ENCODE measurements at places on chromosomes 7 and 10.

- no peak for DNase-seq
These were observed 142.9 kb upstream of the PODXL start for GRCh38 chr7:131699323-131699722.

- no peak for DNase-seq
These were observed 8.1 kb downstream of the PGAM2 start for GRCh38 chr7:44057181-44057848.

GRCh38 chr10:117477961-117478670, 64.4 kb upstream of the EMX2 start:
- no peak for DNase-seq

- peak; percentile 35 for DNase-seq
These were observed 4.9 kb downstream of the RADIL start for GRCh38 chr7:4878336-4879335.

- DNase-seq: no peak
These were observed 24.1 kb downstream of the GPAM start for GRCh38 chr10:112159469-112159868.

GRCh38 chr10:75904499-75905283, 473.3 kb downstream of the LRMDA start:
- no peak for DNase-seq

DNA sequence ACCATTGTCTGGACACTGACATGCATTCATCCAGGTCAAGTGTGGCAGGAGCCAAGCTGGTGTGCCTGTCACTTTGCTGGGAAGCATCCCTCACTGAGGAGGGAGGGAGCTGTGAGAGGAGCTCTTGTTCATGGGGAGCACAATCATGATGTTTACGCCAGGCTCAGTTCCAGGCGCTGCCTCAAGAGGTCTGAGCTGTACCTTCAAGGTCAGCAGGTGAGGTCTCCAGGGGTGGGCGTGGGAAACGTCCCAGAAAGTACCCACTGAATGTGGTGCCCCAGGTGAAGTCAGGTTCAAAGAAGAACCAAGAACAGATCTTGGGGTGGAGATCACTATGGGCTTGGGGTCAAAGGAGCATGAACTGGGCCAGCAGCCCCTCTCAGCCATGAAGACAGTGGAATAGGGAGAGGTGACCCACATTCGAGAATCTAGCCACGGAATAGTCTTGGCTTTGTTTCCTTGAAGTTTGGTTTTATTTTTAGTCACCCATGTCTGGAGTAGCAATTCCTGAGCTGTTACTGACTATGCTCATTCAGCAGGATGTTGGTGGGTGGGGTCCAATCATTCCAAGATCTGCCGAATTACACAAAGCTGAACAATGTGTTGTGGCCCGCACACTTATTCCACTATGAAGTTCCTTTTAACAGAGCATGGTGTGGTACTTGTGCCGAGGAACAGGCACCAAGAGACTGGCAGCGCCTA, 29.3 kb downstream of the NPS start:
- DNase-seq: no peak

DNA sequence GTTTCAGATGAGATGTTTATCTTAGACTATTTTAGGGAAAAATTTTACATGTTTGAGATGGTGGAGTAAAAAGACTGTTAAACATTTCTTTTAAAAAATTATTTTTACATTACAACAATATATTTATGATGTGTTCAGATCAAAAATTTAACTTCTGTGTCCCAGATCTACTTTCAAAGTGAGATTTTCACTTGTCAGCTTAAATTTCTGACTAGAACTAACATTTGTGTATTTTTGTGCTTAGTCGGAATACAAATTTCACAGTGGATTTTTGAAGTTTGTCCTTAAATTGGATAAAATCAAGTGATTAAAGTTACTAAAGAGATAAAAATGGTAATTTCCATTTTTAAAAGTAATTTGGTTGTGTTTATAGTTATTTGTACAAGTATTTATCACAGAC, 24.9 kb downstream of the TMEM106B start:
- DNase-seq: no peak

DNA sequence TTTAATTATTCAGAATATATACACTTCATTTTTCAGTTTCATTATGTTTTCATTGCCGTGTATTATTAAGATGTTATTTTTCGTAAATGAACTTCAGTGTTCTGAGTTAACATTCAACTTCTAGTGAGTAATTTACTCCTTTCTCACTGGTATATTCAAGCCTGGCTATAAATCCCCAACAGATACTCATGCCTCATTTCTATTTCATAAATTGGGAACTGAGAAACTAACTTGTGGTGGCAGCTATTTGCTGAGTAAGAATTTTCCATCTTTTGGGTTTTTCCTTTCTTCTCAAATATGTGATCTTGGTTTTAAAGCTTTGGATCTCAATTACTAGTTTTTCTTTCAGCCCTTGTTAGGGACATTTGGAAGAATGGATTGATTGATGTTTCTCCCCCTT, 281.1 kb downstream of the CDK14 start:
- no peak for DNase-seq

DNA sequence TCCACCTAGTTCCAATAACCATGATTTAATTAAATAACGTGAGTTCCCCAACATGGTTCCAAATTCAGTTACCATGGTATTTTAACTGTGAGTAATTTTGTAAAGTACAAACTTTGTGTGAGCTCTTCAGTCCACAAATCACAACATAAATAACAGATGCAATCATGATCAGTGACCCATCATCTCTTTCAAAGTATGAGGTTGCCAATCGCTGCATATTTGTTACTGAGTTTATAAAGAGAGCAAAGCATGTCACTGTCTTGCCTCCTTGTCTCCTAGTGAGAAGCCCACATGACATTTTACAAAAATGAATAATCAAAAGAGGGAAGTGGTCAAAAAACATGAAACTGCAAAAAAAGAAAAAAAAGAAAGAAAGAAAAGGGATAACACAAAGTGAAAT, 69.1 kb upstream of the PDSS1 start:
- DNase-seq: no peak

DNA sequence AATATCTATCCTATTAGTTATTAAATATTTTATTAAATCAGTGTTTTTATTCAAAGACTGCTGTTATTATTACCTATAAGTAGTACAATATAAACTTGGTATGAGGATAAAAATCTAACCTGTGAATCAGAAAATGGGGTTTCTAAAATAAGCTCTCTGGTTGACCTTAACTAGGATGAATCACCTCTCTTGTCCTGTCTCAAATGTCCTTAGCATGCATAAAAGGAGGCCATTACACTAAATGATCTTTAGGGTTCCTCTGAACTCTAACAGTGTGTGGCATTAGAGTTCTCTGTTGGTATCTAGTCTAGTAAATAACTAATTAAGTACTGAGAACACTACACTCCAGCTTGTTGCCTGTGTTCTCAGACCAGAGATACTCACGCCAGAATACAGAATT, 143.1 kb upstream of the LRRTM3 start:
- DNase-seq: no peak

DNA sequence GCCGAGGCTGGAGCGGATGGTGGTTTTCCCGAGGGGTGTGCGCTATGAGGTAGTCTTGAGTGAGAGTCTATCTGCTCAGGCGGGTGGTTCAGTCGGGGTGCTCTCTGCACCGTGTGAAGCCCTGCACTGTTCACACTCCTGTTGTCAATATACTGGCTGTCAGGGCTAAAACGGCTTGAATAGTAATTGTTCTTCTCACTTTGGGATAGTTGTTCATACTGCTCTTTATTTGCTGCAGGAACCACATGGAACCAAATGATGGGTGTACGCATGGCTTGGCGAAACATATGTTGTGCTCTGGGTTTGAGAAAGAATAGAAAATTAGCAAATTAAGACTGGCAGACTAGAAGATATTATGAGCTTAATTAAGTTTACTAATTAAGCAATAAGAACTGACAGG, 432.5 kb downstream of the PARD3 start:
- no peak for DNase-seq

- DNase-seq: no peak
These were observed 498.7 kb upstream of the MKI67 start for GRCh38 chr10:128624656-128625530.

DNA sequence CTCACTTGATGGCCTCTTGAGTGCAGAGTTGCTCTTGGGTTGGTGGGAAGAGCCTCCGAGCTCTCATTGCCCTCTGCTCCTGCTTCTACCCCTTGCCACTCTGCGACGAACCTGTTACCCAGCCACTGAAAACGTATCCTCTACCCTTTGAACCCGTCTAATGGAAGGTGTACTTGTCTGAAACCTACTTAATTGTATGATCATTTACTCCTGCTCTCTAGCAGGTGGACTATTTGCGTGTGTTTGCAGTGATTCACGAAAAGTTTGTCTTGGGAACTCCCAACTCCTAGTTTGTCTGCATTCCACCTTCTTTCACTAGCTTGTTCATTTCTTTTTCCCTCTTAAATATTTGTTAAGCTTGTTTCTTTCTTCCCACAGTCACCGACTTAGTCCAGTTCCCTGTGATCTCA, 503 bp downstream of the CROT start:
- DNase-seq: no peak

DNA sequence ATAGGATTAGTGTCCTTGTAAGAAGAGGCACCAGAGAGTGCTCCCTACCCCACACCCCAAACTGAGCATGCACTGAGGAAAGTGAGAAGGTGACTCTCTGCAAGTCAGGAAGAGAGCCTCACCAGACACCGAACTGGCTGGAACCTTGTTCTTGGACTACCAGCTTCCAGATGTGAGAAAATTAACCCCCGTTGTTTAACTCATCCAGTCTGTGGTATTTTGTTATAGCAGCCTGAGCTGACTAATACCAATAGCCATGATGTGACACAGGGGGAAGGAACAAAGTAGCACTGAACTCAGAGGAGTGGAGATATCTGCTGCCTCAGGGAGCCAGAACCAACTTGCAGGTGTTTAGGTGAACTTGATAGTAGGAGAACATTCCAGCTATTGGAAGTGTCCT, 415.2 kb upstream of the ZMIZ1 start:
- DNase-seq: no peak

- no peak for DNase-seq
These were observed 128.1 kb upstream of the C1QL3 start for GRCh38 chr10:16649757-16650156.

DNA sequence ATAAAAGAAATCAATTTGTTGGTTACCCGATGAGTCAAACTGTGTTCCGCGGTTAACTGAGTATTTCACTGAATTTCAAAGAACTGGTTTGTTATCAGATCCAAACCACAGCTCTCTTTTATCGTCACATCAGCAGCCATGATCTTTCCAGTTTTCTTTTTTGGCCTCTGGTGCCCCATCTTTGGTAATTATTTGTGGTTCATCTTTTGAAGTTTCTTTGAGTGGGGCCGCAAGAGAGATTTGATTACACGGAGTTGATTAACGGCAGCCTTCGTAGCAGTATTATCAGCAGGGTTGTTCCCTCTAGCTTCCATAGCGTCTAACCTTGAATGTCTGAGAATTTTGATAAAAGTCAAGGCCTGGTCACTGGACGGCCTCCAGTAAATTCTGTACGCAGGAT, 154.9 kb upstream of the TNRC18 start:
- DNase-seq: no peak

DNA sequence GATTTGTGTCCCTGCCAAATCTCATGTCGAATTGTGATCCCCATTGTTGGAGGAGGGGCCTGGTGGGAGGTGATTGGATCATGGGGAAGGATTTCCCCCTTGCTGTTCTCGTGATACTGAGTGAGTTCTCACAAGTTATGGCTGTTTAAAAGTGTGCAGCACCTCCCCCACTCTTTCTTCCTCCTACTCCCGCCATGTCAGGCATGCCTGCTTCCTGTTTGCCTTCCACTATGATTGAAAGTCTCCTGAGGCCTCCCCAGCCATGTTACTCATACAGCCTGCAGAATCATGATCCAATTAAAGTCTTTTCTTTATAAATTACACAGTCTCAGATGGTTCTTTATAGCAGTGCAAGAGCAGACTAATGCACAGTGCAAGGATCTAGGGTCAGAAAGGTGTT, 75.4 kb downstream of the CALD1 start:
- DNase-seq: no peak

GRCh38 chr7:98459529-98459928, 58.6 kb upstream of the BAIAP2L1 start:
- no peak for DNase-seq

GRCh38 chr10:63683223-63683622, 162.0 kb downstream of the REEP3 start:
- DNase-seq: no peak

DNA sequence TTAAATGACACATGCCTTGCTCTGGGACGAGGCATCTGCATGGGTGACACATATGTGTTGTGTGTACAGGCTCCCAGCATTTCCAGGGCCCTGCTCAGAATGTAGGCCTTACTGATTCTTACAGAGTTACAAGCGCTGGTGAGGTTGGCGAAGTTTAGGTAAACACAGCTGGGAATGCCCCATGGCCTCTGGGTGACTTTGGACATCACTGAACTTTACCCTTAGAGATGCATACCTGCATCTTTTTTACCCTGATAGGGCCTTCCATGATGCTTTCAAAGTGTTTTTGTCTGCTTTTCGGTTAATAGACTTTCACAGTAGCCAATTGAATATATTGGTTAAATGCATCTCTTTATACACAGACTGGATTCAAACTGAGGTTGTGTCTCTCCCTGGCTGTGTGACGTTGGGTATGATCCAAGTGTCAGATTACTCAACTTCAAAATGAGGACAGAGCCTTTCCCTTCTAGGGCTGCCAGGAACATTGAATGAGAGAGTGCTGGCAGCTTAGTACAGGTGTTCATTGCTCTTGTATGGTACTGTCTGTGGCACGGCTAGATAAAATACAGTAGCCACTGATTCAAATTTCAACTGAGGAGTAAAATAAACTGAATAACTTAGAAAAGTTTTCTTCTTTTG, 29.5 kb downstream of the EGFR start:
- no peak for DNase-seq

DNA sequence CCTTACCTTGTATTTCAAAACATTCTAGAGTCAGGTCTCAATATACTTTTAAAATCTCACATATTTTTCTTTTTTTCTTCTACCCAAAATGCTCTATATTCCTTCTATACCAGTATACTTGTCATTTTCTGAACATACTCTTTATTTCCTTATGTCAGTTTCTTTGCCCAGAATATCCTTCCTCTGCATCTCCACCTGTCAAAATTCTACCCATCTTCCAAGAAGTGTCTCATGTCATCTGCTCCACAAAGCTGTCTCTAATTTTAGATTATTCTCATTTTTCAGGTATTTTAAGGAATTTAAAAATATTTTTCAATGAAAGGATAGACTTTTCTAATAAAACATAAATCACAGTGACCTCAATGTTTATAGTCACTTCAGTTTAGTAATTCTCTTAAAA, 328.0 kb upstream of the SMIM30 start:
- no peak for DNase-seq

DNA sequence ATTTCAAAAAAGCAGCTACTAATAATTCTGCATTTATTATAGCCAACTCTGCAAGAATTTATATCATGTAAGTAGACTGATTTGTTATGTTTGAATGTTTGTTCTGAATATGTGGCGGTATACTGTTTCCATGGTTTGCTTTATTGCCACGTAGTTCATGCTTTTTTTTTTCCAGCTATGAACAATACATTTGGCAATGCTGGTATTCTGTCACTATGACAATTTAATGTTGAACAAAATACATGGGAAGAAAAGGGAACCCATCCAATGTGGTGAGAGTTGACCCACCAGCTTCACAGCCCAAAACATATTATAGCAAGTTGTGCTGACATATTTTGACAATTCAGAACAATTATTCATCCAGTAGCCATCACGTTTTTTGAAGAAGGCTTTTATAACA, 145.6 kb downstream of the CCDC71L start:
- DNase-seq: no peak

All from head of caudate nucleus (tissue), 42 donors.